ENCODE measurements at places on chromosomes 7 and 10.

GRCh38 chr7:107045980-107046379, 1.5 kb downstream of the PRKAR2B start:
- DNase-seq, result peak; percentile 46

DNA sequence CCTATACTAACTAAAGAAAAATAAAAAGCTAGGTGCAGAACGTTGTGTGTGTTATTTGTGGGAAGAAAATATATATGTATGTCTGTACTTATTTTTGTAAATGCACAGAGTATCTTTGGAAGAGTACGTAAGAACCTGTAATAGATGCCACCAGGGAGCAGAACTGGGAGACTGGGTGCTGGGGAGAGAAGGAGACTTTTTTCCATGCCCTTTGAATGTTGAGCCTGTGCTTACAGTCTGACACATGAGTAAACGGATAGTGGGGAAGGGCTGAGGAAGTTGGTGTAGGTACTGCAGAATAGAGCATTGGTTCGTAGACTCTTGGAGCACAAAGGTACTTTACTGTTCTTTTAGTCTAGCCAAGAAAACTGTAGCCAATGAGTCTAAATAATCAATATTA, 1.3 kb upstream of the SCRN1 start:
- DNase-seq, result no peak

DNA sequence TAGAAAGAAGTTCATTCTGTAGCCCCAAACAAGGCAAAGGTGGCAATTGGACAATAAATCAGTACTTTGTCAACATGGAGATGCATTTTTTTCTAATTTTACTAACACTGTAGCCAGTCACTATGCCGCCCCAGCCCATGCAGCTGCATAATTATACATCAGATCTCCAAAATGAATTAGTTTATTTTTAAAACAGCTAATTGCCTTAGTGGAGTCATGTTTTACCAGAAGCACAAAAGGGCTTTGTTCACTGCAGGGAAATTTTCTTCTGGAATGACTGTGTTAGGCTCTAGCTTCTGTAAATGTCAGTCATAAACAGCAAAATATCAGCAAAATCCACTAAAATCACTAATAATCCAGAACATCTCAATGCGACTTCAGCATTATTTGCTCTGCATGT, 20.1 kb upstream of the HDAC9 start:
- DNase-seq, result no peak

DNA sequence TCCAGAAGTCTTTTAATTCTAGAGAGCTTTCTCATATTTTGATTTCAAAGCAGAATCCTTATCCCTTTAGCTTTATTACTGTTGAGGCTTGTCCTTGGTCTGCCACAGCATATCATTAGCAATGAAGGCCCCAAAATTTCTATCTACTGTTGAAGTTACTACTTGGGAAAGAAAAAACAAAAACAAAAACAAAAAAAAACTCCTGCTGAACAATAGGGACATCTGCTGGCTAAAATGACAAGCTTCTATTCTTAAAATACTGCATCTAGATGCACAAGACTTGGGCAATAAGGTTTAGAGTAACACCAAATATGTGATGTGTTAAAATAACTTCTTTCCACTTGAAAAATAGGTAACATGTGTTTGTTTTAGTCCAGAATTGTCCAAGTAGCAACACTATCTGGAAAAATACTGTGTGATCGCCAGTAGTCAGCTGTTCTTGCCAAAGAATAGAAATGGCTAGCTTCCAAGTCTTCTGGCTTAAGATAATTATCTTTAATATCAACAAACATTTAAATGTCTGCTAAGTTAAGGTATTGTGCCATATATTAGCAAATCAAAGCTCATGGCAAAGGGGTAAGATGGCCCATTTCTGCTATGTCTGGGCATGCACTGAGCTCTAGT, 3.8 kb upstream of the DMTF1 start:
- DNase-seq, result peak; percentile 36

GRCh38 chr10:125881192-125881591, at the start of gene DHX32:
DHX32 (minus strand) TSS chr10:125881292; CDS start chr10:125880824, 468 bp downstream.
- no peak for DNase-seq

GRCh38 chr10:6275022-6275997, 72.6 kb downstream of the PFKFB3 start:
- peak; percentile 97 for DNase-seq

- no peak for DNase-seq
Observed at GRCh38 chr7:155489862-155490696, 32.1 kb downstream of the EN2 start.

GRCh38 chr10:26780793-26781601, 79.8 kb downstream of the ABI1 start:
- DNase-seq, result peak; percentile 88

- DNase-seq, result peak; percentile 56
Observed at GRCh38 chr7:127751490-127752448, 99.8 kb downstream of the SND1 start.

DNA sequence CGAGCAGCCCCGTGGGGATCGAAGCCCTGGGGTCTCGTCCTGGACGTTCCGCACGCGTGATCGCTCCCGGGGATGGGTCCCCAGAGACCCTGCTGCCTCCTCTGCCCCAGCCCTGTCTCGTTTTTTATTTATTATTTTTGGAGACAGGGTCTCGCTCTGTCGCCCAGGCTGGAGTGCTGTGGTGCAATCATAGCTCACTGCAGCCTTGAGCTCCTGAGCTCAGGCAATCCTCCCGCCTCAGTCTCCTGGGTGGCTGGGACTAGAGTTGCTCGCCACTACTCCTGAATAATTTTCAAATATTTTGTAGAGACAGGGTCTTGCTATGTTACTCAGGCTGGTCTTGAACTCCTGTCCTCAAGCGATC, 319 bp upstream of the STX1A start:
- DNase-seq, result no peak

DNA sequence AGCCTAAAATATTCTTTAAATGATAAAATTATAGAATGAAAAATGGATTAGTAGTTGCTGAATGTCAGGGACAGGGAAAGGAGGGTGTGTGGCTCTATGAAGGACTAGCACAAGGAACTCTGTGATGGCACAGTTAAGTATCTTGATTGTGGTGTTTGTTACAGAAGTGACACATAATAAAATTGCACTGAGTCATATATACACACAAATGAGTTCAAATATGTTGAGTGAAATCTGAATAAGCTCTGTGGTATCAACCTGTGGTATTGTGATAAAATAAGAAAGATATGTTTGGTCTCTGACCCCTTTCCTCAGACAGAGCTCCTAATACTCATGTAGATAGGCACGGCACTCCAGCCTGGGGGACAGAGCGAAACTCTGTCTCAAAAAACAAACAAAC, 181.5 kb upstream of the TRIM24 start:
- DNase-seq, result no peak

- DNase-seq, result no peak
Observed at GRCh38 chr10:17651896-17652295, 7.9 kb downstream of the STAM start.

DNA sequence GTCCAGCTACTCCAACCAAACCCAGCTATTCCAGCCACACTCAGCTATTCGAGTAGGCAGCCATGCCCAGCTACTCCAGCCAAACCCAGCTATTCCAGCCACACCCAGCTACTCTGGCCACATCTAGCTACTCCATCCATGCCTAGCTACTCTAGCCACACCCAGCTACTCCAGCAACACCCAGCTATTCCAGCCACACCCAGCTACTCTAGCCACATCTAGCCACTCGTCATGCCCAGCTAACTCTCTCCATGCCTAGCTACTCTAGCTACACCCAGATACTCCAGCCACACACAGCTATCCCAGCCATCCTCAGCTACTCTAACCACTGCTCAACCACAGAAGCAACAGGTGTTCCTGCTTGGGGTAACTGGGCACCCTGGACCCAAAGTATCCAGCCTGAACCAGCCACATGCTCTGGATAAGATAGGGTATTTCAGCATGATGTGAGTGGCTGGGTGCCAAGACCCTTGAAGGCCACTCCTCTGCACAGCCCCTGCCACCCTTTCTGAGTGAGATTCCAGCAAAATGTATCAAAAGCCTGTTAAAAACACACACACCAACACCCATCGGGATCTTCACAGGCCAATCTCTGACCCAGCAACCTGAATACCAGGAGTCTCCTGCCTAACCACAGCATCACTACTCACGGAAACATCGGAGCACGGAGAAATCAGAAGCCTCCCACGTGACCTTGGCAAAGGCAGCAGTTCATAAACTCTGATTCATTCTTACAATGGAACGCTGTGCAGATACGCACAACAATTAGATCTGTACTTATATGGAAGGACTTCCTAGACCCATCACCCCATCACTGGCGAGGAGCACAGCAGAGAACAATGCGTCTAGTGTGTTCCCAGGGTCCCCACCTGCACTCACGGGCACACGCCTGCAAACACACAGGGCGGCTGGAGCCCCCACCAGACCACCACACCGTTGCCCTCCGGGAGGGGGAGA, 51.8 kb upstream of the DNAAF5 start:
- no peak for DNase-seq

DNA sequence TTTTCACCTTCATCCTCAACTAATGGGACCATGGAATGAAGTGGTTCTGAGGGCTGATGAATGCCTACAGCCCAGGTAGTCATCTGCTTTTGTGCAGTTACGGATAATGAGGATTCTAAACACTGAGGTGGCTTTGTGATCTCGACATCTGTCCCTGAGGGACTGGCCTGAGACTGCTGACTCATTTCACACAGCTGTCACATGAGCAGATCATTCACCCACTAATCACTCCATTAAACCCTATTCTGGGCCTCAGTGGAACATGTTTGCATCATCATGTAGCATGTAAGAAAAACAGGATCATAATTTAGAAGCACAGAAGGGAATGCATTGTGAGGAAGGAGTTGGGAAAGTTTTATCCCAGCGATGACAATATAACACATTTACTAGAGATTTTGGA, 79.4 kb upstream of the FEZF1 start:
- DNase-seq, result no peak

DNA sequence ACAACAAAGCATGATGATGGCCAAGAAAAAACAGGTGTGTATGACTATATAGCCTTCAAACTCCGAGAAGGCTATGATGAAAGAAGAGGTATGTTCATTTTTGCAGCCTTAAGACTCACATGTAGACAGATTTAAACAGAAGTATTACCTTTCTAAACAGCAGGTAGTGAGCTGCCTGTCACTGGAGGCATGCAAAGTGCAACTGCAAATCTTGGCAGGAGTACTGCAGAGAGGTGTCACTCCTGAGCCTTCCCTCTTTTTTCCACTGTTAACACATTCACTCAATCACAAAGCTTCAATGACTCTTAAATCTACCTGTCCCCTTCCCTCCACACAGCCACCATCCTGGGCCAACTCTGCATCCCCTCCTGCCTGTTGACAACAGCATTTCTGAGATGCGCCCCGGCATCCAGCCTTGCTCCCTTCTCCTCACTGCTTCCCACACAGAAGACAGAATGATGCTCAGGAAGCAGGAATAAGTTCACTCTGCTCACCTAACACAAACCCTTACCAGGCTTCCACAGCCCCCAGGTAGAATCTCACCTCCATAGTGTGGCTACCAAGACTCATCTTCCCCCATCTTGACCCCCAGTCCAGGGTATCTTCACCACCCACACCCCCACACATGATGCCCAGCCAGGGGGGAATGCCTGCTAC, 161.9 kb upstream of the ZMIZ1 start:
- no peak for DNase-seq

DNA sequence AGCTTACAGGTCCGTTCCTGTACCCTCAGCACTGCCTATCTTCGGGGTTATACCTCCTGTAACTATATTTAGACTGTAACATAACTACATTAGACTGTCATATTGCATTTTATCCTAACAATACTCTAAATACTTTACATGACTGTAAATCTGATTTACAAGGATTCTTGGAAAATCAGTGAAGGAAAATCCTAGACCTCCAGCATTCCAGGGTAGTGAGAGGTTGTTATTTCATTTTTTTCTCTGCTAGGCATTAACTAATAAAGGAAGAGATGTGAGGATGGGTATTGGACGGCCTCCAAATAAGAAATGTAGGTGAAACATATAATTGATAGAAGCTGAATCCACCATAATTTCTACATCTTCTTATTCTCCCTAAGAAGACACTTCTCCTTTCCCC, 569.4 kb downstream of the CALN1 start:
- DNase-seq, result no peak

GRCh38 chr10:21907436-21907835, 96.1 kb downstream of the DNAJC1 start:
- no peak for DNase-seq
